Mesothelial cell of epicardium (in vitro differentiated cells): ENCODE measurements at places on chromosomes 5 and 9.

DNA sequence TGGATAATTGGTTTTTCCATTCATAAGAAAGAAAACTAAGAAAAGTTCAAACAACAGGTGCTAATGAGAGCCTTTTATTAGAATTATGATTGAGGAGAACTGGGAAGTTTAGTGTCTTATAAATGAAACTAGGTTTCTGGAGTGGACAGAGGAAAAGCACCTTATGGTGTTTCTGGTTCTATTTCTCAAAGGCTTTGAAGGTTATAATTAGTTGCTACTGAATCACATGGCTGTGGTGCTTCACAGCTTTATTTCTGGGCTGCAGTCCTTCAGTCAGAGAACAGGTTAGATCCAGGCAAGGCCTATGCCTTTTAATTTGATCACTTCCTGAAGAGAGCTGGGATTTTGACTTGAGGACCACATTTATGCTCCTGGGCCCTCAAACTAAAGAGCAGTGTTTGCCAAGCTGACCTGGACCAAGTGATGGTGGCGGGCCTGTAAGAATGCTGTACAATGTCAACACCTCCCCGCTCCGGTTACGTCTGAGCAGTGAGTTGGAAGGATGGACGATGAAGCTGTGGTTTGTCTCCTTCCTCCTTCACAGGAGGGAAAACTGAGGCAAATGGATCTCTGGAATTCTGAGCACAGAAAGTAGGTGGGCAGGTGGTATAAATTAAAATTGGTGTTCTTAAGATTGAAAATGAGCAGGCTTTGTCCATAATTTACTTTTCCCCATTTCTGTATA, 56.0 kb downstream of the ZNF462 start:
- DNase-seq: no peak

GRCh38 chr9:107260437-107261081, 22.5 kb upstream of the RAD23B start:
- no peak for DNase-seq

DNA sequence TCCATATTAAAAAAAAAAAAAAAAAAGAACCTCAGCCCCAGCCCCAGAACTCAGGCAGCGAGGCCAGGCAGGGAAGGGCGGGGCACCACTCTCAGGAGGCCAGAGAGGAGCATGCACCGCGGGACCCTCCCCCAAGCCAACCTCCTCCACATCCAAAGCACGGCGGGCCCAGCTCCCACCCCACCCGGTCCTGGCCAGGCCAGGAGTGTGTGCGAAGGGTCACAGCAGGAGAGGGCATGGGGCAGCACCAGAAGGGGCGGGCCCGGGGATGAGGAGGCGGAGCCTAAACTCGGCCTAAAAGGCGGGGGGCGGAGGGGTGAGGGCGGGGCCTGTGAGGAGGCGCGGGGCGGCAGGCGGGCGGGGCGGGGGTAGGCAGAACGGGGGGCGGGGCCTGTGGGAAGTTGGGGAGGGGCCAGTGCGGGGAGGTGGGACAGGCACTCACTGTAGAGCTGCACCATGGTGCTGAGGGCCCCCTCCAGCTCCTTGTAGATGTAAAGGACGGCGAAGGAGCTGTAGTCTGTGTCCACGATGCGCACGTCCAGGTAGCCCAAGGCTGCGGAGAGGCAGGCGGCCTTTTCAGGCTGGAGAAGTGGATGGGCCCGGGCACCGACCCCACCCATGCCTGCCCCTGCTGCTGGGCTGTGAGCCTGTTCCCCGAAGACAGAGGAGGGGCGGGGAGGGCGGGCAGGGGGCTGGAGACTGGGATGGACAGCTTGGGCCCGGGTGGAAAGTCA, 1.2 kb downstream of the LCN15 start:
- DNase-seq: no peak

DNA sequence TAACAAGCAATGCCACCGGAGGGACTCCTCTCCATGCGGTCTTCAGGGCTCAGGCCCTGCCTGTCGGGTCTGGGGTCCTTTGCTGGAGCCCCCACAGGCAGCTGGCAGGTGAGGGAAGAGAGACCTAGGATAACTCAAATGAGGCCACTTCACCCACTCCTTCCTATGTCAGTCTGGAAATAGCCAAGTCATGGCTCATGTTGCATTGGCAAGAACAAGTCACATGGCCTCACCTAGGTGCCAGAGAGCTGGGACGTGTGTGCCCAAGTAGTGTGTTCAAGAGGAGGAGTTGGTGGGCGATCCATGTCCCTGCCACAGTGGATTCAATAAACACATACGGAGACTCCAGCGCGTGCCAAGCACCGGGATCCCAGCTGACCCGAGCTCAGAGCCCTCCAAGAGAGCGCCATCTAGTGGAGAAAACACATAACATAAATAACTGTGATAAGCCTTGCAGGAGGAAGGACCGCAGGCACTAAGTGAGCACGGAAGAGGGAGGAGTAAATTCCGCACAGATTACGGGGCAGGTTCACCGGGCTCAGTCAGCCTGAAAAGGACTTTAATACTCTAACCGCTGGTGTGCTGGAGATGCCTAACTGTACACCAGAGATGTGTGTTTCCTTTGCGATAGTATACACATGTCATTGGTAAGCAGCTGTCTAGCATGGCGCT, 580.8 kb downstream of the CCDC171 start:
- no peak for DNase-seq

- no peak for DNase-seq
Observed at GRCh38 chr9:84861455-84861854, 191.9 kb downstream of the NTRK2 start.

DNA sequence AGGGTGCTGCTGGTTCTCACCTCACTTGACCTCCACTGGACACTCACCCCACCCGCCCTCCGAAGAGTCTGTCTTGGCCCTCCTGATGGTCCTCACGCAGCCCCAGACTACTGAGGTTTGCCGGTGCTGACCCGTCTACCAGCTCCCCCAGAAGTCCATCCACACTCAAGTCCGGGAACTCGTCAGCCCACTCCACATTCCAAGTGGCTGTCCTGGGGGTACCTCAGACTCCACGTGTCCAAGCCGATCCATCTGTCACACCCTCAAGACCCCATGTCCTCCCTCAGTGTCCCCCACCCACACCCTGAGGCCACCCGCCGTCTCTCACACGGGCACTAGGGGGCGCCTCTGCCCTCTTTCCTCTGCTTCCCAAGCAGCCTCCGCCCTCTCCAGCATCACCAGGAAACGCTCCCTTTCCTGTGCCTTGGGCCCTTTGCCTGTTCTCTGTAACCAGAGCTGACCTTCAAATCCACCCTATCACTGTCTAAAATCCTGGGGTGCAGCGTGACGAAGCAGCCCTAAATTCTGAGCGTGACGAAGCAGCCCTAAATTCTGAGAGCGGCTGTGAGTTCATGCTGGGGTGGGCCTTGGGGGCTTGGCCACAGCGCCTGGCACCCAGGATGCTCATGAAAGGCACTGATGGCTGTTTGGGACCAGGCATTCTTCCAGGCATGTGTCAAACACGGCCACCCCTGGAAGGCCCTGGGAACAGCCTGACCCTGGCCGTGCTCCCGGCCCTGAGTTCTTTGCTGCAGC, 95.7 kb downstream of the KCNT1 start:
- DNase-seq: no peak

GRCh38 chr9:135644631-135645218, 5.4 kb upstream of the GLT6D1 start:
- DNase-seq: no peak

DNA sequence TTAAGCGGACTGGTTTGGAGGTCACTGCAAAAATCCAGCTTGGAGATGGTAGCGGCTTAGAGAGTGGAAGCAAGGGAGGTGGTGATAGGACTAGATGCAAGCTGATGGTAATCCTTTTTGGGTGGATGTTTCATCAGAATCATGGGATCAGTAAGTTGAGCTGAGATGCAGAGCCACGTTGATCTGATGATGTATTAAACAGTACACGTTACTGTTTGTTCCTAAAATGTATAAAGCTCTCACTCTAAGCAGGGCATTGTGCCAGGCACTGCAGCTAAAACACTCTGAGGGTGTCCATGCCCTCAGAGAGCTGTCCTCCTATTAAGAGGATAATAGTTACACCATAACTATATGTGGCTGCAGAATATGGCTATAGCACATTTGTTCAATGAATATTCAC, 93.1 kb downstream of the JAKMIP2 start:
- DNase-seq: no peak

- DNase-seq: no peak
Observed at GRCh38 chr5:1737790-1738405, 61.7 kb downstream of the MRPL36 start.

- no peak for DNase-seq
Observed at GRCh38 chr5:157570531-157571200, 4.9 kb downstream of the ADAM19 start.

DNA sequence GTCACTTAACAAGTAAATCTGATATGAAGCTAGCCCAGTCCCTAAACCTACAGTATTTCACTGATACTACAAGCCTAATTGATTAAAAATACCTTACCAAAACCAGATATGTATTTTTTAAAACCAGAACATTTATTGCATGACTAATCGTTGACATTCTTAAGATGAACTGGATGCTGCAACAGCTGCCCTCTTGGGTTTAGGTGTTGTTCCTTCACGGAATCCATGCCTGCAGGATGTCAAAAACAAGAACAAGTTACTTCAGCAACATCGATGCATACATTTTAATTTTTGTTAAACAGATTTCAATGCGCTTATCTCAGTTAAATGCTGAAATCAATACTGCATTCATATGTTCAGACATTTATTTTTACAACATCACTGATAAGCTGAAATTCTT, 2.7 kb downstream of the RPL37 start:
- no peak for DNase-seq

DNA sequence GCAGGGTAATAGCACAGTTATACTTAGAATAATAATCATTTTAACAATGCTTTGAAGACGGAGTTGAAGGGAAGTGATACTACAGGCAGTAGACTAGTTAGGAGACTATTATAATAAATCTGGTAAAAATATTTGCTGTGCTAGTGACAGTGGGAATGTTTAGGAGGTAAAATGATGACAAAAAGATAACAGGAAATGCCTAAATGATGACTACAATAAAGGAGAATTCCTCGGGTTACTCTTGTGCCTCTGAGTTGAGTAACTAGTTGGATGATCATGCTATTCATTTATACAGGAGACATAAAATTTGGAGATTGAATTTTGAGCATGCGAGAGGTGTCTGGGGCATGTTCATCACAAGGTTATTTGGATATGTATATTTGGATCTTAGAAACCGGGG, 32.2 kb upstream of the PAM start:
- DNase-seq: no peak

- no peak for DNase-seq
Observed at GRCh38 chr9:94821098-94821887, 94.8 kb downstream of the AOPEP start.

DNA sequence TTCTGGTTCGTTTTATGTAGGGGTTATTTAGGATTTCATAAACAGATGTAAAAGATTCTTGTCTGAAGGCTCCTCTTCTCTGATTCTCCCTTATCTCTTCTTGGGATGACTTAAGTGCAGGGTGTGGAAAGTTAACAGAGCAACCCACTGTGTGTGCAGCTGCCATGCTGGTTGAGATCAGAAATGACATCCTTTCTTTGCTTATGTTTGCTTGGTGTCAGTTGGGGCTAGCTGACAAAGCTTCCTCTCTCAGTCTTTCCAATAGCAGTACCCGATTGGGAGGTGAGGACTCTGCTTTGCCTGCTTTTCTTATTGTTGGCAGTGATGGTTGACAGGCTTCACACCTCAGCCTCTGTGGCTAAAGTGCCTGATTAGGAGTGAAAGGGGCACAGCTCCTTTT, 26.5 kb downstream of the OGN start:
- no peak for DNase-seq

DNA sequence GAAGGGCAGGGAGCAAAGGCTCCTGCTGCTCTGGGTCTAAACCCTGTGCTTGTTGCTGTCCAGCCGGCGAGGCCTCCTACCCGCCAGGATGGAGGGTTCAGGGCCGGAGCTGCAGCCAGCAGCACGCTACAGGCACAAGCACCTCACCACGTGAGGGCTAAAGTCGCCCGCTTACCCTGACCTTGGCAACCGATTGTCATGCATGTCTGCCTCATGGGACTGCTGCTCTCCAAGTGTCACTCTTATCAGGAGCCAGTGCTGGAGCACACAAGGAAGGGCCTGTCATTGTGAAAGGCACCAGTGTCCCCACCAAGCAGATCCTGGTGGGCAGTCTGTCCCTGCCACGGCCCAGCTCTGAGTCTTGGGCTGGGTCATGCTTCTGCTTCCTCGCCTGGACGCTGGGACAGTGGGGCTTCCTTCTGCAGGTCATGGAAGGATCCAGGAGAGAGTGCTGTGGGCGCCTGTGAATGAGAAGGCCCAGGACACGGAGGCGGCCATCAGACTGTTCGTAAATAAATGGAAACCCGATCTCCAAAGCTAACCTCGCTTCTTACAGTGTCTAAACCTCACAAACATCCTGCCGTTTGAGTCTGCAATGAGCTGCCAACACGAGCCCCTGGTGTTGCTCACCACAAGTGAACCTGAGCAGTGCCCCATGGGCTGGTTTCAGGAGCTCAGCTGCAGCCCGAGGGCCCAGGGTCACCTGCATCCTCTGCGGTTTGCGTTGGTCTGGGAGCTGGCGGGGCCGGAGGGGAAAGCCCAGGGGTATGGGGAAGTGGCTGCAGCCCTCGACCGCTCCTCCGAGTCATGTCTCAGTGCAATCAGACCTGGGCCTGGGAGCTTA, 58.2 kb upstream of the RXRA start:
- DNase-seq: no peak

DNA sequence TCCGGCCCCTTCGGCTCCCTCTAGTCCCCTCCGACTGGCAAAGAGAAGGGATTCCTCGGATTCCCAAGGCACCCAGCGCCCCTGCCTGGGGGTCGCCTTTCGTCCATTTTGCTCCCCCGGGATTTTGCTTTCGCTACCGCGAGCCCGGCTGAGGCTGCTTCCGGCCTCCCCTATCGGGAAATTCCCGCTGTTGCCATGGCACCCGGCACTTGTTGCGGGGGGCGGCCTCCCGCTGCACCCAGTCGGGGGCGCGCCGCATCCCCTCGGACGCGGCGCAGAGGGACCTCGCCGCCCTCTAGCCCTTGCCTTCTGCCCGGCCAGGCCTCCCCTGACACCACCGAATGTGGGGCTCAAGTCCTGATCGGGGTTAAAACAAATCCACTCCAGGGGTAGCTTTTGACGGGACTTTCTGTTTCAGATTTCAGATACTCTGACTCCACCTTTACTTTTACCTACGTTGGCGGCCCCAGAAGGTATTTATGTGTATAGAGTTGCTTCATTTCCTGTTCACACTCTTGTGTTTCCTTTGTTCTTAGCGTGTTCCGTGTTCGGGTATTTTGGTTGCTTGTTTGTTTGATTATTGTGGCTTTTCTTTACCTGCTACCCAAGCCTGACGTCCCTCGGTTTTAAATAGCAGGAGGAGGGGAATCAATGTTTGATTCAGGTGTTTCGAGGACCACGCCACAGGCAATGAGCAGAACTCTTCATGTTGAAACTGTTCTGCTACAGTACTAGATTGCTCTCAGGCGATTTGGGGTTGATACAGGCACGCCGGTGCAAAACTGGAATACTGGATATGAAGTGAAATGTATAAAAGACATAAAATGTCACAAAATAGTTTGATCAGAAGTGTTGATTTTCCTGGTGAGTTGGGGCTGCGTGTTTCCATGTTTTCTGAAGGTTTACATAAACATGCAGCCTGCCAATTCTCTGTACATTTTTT, 1.5 kb downstream of the PARP8 start:
- DNase-seq: peak; percentile 87

DNA sequence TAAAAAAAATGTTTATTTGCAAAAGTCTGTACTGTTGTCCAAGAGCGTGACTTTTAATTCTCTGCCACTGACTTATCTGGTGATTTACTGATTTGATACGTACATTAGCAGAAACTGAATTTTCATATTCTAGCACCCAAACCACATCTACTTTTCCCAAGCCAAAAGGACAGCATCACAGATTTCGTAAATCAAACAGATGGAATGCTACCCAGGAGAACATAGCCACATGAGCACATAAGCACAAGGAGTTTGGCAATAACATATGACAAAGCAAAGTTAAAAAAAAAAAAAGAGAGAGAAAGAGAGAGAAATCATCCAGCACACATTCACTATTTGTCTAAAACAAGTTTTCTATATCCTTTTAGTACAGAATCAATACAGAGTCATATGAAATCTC, 83.7 kb downstream of the HINT1 start:
- DNase-seq: no peak
